ENCODE measurements at places on chromosomes 4 and X.

GRCh38 chr4:114320126-114320525 is 278.5 kb upstream of the UGT8 start:
- DNase-seq, result no peak

- no peak for DNase-seq
Measured at GRCh38 chr4:15719506-15719905, 16.6 kb downstream of the BST1 start.

GRCh38 chr4:139044291-139044690 is 28.7 kb downstream of the NOCT start:
- DNase-seq, result no peak

- DNase-seq, result no peak
Measured at GRCh38 chrX:153590961-153591956, 7.7 kb downstream of the CCNQ start.

GRCh38 chrX:63686878-63687714 is 97.9 kb downstream of the ARHGEF9 start:
- DNase-seq, result peak; percentile 42

DNA sequence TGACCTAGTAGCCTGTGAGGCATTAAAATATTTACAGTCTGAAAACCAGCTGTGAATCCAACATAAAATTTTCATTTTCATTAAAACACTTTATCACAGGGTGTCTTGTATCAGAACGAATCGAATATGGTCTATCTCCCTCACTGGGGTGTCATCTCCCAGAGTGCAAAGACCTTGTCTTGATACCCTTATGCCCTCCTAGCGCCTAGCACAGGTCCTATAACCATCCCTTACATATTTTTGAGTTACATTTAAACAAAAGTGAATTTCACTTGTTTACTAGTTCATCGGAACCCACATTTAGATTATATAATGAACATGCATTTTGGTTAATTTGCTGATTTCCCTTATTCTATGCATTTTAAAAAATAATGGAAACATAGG is 14.0 kb downstream of the DIPK2B start:
- peak; percentile 22 for DNase-seq

DNA sequence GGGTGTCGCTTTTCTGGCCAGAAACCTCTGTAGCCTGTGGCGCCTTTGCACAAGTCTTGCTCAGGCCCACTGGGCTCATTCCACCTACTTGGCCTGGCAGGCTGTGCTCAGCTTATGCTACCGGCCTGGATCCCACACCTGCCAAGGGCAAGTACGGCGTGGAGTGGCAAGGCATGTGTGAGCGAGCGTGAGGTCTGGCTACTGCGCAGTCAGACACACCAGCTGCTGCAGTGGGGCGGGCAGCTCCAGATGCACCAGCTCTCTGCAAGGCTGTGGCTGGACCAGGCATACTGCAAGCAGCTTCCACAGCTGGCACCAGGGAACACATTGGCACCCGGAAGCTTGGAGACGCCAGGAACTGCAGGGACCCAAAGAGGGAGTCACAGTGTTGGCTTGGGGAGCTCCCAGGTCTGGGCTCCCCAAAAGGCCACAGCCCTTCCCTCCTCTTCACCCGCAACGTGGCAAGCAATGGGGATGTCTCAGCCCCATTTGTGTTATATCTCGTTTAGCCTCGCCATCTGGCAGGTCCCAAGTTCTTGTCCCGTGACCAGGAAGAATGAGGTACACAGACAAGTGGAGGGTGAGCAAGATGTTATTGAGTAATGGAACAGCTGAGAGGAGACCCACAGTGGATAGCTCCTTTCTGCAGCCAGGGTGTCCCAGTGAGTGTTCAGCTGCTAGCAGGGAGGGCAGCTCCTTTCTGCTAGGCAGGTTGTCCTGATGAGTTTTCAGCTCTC is 3.8 kb upstream of the FBXW7 start:
- DNase-seq, result no peak

DNA sequence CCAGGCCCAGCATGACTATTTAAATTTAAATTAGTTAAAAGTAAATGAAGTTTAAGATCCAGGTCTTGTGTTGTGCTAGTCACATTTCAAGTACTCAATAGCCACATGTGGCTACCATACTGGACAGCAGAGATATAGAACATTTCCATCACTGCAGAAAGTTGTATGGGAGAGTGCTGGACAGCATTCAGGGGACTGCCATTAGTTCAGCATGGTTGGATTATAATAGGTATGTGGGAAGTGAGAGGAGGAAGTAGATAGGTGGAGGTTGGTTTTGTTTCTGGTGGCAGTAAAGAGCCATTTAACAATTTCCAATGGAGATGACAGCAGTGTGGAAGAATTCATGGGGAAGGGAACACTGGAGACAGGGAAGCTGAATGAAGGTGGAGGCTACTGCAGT is 42.1 kb downstream of the ERVMER34-1 start:
- DNase-seq, result no peak

GRCh38 chr4:139559687-139560086 is 3.7 kb upstream of the SETD7 start:
- DNase-seq, result peak; percentile 38

DNA sequence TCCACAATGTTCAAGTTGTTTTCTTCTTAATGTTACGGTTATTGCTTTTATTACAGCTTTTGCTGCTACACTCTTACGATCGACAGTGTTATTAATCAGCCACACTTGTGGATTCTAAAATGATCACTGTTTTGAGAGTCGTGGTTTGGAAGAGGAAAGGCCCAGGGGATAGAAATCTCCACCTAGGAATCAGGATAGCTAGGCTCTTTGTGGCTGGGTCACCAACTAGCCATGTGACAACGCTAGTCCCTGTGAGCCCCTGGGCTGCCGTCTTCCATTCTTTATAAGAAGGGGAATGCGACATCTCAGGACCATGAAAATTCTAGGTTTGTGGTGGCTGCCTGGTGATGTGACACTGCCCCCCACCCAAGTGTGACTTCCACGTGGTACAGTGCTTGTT is 380 bp downstream of the SLC34A2 start:
- DNase-seq, result no peak

GRCh38 chr4:55747793-55748192 is 71.8 kb upstream of the EXOC1L start:
- no peak for DNase-seq

DNA sequence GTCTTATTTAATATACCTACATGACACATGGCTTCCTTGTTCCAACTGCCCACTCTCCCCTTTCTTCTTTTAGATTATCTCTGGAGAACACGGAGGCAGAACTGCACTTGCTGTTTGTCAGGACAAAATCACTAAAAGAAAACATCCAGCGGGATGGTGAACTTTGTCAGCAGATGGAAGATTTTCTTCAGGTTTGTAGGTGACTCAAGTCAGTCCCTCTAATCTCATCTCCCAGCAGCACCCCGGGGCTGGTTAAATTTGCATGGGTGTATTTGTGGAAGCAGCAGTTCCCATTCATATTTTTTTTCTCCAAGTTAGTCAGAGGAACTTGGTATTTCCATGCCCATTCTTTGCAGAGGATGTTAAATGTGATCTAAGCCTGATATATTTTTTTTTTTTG is 31.8 kb downstream of the FHDC1 start:
- no peak for DNase-seq

DNA sequence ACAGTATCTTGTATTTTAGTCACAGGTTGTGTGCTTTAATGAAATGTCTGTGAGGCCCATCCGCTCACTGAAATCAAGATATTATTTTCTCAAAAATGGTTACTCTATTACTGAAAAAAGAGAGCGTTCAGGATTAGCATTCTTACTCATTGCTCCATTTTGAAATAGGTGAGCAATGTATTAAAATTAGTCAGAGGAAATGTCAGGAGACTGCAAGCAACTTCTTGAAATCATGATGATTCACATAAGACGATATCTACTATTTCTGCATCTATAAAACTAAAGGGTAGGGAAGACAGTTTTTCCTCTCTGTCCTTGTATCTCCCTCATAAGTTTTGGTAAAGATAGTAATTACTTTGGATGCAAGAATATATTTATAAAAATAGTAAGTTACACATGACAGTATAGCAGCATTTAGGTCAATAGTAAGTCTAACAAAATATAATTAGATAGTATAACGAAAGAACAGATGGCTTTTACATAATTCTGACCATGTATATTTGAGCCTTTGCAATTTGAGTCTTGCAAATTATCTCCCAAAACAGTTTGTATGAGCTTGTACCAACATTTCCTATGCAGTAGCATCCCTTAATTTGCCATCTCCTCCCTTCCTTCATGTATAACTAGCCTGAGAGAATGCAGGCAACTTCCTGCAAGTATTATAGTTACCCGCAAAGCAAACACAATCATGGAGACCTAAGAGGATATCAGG is 937.8 kb downstream of the PCDH7 start:
- no peak for DNase-seq

DNA sequence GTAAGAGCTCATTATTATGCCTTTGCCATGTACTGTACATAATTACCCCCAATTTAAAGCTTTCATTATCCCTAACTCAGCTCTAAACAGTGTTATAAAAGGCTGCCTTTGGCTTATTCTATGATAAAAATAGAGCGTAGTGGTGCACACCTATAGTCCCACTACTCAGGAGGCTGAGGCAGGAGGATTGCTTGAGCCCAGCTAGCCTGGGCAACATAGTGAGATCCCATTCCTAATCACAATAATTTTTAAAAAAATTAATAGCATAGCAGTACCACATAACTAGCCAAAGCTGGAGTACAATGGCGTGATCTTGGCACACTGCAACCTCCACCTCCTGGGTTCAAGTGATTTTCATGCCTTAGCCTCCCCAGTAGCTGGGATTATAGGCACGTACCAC is 112.4 kb downstream of the PDS5A start:
- no peak for DNase-seq

GRCh38 chrX:153884590-153884989 is 1.4 kb downstream of the L1CAM start:
- DNase-seq, result no peak

- DNase-seq, result no peak
Measured at GRCh38 chr4:119471259-119471658, 149.3 kb upstream of the FABP2 start.

DNA sequence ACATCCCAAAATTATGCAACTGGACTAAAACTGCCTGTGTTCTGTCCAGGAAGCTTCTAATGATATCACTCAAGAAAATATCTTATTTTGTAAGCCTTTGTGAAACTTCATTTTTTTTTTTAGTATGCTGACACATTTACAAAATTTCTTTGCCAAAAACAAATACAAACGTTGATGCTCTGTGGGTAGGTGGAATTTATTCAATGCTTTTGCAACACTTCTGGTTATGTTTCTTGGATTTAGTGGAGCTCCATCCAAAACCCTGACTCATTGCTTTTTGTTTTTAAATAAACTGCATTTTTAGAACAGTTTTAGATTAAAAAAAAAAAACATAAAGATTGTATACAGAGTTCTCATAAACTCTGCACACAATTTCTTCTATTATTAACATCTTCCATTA is 250.9 kb upstream of the MAOA start:
- DNase-seq, result no peak

- no peak for DNase-seq
Measured at GRCh38 chrX:115378471-115378870, 89.0 kb downstream of the LUZP4 start.

GRCh38 chr4:108417923-108418322 is 202.5 kb upstream of the RPL34 start:
- DNase-seq, result no peak

DNA sequence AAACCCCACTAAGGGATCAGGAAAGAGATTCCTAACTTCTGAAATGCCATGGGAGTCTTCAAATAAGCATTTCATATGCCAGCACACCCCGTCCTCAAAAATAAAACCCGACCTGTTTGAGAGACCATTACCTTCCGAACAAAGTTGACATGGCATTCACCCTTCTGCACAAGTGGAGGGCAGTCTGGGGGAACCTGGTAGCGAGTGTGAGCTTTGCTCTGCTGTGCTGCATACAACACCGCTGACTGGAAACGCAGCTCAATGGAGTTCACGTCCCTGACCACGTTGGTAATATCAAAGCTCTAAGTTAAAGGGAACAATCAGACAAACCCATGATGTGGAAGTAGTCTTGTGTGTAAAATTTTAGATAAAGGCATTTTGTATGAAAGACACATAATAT is 38.0 kb downstream of the MANBA start:
- no peak for DNase-seq

- no peak for DNase-seq
Measured at GRCh38 chrX:13778916-13779315, 38.0 kb downstream of the GPM6B start.

- DNase-seq, result no peak
Measured at GRCh38 chr4:46975812-46976553, 17.4 kb downstream of the GABRA4 start.

DNA sequence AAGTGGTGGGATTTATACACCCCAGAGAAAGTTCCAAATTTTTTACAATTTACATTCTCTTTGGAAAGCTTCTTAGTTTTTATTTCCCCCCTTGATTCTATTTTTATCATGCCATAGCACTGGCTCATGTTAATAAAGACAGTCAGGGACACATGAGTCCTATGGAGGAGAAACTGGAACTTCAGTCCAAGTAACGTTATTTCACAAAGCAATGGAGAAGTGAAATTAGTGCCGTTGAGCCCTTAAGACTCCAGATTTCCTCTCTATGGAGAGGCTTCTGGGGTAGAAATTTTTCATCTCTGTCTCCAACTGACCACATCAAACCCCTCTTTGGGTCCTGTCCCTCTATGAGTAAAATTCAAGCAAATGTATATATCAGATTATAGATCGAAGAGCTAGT is 12.8 kb upstream of the TASL start:
- no peak for DNase-seq

DNA sequence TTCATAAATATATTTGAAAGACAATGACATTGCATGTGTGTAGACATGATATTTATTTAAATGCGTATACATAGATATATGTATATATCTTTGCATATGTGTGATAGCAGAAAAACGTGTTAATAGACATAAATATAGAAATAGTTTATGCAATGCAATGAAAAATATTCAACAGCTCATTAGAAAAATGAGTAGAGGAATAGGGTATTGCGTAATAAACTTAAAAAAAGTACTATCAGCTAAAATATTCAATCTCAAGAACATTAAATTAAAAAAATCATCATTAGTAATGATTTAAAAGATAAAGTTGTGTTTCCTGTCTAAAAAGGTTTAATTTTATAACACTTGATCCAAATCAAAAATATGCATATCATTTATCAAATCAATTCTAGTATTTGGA is 2101.5 kb upstream of the TENM3 start:
- DNase-seq, result no peak

- DNase-seq, result no peak
Measured at GRCh38 chrX:112997991-112998390, 157.4 kb upstream of the AMOT start.

DNA sequence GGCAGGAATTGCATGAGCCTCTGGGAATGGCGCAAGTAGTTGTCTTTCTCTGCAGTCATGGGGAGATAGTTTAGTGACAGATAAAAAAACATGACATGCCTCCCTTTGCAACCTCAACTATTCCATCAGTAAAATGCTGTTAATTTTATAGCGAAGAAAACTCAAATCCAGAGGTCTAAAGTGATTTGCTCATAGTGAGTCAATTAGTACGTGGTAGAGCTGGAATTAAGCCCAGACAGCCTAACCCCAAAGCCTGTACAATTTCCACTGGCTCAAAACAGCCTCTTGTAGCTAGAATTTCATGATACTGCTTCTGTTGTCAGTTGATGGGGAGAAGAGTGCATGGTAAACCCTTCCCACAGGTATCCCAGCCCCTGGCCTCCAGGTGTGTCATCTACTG is 81.3 kb upstream of the TRPC5 start:
- no peak for DNase-seq

- no peak for DNase-seq
Measured at GRCh38 chrX:11089802-11090201, 21.3 kb upstream of the HCCS start.

Data from SK-N-SH (cell line).